CD8-positive, alpha-beta memory T cell (primary cell): ENCODE measurements at places on chromosomes 7 and 10. TPM values are rescaled to one million over a fixed set of nuclear protein-coding genes. Genes with fewer than 3 reads are reported as not detected.

GRCh38 chr10:132129431-132129830 lies 57.3 kb upstream of the DPYSL4 start:
- no peak for DNase-seq

- DNase-seq, result no peak
These were observed 148.0 kb downstream of the GALNT11 start for GRCh38 chr7:152173372-152174070.

- no peak for DNase-seq
These were observed 193.7 kb upstream of the CSTF2T start for GRCh38 chr10:51892965-51893658.

PPP1R9A gene
- polyA plus RNA-seq, result not detected

STEAP1 gene
- polyA plus RNA-seq, result not detected

DNA sequence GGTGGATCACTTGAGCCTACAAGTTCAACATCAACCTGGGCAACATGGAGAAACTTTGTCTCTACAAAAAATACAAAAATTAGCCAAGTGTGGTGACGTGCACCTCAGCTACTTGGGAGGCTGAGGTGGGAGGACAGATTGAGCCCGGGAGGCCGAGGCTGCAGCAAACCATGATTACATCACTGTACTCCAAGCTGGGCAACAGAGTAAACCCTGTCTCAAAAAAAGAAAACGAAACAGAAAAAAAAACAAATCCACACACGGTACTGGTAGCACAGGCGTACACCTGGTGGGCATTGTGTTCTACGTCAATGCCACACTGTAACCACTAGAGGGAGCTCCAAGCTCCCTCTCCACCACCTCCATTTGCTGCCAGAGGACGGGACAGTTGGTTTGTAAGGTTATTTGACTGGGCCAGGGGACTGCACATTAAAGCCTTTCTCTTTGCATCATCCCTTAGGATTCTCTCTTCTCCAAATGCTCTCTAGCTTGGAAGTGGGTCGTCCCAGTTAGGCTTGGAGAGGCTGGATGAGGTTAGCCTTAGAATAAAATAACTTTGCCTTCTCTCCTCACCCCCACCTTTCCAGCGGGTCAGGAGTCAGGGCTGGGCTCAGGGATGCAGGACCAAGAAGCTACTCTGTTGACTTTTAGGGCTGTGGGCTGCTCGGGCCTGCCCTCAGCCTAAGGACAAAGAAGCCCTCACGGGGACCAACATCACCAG lies 130.8 kb downstream of the SORBS1 start:
- peak; percentile 28 for DNase-seq

DNA sequence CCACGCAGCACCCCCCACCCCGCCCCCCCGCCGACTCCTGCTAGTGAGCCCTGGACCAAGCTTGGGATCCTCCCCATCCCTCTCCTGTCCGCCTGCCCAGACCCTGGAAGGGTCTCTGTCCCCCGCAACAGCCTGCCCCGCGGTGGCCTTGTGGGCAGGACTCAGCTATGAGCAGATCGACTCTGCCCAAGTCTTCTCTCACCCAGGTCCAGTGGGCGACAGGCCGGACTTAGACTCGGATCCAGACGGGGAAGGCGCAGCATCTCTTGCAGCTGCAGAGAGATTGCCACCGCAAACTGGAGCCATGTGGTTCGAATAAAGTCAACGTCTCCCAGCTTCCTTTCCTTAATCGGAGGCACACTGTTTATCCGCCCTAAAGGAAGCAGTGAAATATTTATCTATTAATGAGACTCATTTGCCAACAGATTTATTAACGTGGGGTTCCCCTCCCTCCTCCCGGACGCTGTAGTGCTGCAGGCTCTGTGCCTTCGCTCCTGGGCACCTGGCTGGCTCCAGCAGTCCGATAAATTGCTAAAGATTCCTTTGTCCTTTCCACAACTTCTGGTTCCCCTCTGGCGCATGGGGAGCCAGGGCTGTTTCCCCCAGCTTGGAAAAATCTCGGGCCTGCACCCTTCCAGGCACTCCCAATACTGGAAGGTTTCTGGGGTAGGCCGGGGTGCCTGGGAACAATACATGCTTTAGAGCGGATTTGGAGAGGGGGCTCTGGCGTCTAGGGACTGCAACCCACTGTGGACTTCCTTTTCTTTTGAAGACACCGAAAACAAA lies 634 bp upstream of the HOXA7 start:
- no peak for DNase-seq

MYO3A gene
- polyA plus RNA-seq, result not detected

GRCh38 chr10:55329796-55330195 lies 528.8 kb upstream of the PCDH15 start:
- no peak for DNase-seq

PNLIPRP2 gene
- polyA plus RNA-seq, result not detected

ATOH7 gene
- polyA plus RNA-seq, result not detected

- no peak for DNase-seq
These were observed 109.3 kb downstream of the UBE2H start for GRCh38 chr7:129843365-129843898.

RPEL1 gene
- polyA plus RNA-seq, result not detected

DNA sequence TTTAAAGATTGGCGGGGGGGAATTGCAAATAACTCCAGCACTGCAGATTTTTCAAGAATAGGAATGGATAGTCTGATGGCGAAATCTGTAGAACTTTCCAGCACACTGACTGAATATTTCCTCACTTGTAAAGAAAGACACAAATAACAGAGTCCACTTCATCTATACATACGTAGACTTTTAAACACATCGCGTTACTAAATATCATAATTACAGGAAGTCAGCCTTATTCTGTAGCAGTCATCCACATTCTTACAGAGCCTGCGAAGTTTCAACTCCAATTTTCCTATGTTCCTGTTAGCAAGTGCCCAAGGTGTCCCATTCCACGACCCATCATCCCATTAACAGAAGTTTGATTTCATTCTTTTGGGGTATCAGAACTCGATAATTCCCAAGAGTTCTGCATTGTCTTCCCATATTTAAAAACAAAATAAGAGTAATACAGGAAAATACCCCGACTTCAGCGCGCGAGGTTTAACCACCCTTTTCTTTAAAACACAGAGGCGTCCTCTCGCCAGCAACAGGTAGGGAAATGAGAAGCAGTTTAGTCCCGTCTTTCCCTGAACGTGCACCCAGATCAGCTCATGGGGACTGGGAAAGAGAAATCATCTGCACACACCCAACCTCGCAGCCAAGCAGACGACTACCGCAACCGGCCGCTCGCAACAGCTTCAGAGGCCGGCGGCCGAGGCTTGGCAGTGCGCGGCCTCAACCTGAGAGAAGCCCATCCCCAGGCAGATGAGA lies 880 bp downstream of the HERC4 start:
- DNase-seq, result no peak

GRCh38 chr7:149489391-149490024 lies 8.1 kb downstream of the ZNF746 start:
- no peak for DNase-seq

DNA sequence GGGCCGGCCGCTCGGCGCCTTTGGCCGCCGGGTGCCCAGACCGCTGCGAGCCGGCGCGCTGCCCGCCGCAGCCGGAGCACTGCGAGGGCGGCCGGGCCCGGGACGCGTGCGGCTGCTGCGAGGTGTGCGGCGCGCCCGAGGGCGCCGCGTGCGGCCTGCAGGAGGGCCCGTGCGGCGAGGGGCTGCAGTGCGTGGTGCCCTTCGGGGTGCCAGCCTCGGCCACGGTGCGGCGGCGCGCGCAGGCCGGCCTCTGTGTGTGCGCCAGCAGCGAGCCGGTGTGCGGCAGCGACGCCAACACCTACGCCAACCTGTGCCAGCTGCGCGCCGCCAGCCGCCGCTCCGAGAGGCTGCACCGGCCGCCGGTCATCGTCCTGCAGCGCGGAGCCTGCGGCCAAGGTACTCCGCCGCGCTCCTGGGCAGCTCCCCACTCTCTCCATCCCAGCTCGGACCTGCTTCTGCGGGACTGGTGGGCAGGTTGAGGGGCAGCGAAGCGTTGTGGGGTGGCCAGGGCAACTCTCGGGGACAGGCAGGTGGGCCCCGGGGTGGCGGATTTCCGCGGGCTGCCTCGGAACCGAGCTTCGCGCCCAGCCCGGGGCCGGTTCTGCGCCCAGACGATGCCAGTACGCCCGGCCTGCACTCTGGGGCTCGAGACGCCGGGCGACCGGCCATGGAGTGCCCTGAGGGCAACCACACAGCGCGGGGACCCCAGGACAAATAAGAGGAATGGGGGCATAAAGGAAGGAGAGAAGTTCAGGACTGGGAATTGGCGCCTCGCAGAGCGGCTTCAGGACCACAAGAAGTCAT lies 578 bp downstream of the HTRA1 start:
- no peak for DNase-seq

GRCh38 chr10:11192304-11193000 lies 174.8 kb downstream of the CELF2 start:
- DNase-seq, result no peak

DNA sequence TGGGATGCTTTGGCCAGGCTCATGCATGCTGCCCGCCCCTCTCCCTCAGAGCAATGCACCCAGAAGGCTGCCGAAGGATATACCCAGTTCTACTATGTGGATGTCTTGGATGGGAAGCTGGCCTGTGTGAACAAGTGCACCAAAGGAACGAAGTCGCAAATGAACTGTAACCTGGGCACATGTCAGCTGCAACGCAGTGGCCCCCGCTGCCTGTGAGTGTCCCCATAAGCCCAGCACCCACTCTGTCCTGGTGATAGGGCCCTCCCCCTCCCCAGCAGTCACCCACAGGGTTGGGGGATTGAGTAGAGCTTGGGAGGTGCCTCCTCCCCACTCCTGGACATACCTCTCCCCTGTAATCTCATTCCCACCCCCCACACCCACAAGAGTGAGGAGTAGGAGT lies 7.0 kb upstream of the MUC17 start:
- no peak for DNase-seq

DNA sequence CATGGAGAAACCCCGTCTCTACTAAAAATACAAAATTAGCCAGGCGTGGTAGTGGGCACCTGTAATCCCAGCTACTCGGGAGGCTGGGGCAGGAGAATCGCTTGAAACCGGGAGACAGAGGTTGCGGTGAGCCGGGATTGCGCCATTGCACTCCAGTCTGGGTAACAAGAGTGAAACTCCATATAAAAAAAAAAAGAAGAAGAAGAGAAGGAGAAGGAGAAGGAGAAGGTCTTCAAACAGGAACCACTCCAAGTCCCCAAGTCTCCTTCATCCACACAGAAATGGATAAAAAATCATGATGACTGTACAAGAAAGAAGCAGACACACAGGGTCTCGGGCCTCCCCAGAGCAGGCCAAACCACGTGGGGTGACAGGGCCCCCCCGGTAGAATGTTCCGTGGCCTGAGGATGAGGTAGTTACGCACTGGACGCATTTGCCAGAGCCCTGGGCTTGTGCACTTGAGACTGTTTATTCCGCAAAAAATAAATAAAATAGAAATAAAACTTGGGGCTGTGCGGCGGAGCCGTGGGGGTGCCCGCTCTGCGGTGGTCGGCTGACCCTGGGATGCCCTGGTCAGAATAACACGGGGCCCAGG lies 15.8 kb downstream of the VENTX start:
- DNase-seq, result no peak

SAMD8 gene
- polyA plus RNA-seq, result 5.9 TPM

DNA sequence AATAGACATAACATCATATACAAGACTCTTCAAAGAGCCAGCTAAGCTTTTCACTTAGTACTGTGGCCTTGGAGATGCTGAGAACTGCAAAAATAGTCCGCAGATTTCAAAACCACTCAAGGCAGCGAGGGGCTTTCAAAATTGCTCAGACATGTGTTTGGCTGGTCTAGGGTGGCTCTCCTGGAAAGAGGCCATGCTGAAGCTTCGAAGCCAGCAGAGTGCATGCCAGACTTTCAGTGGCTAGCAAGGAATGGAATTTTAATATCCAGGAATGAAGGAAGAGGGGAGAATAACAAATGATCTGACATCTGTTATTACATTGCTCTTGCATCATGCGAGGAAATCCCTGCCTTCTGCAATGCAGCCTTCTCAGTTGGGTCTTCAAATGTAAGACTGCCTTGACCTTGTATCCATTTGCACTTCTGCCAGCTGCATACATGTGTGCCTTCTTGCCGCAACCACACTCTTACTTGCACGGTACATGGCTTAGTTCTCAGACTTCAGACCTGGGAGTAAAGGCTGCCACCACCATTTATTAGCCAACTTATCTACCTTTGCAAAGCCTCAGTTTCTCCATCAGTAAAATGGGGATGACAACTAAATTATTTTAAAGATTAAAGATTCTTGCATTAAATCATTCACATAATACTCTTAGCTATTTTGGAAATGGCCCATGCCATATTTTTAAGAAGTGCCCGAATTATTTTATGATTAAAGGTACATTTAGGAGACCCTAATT lies 55.9 kb downstream of the ITIH5 start:
- DNase-seq, result no peak

CABCOCO1 gene
- polyA plus RNA-seq, result not detected

TAS2R41 gene
- polyA plus RNA-seq, result not detected

DNA sequence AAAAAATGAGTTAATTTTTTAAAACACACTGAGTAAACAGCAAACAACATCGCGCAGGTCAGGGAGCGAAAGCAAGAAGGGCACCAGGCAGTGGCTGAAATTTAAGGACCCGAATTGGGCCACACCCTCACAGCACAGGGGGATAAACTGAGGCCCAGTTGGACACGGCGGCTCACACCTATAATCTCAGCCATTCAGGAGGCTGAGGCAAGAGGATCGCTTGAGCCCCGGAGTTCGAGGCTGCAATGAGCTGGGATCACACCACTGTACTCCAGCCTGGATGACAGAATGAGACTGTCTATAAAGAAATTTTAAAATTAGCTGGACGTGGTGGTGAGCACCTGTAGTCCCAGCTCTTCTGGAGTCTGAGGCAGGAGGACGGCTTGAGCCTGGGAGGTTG lies 69.6 kb downstream of the PDGFA start:
- peak; percentile 31 for DNase-seq

PTPN12 gene
- polyA plus RNA-seq, result 4.8 TPM

- DNase-seq, result no peak
These were observed 38.7 kb downstream of the PLXNA4 start for GRCh38 chr7:132537456-132538145.

- no peak for DNase-seq
These were observed 257.9 kb downstream of the PRPF18 start for GRCh38 chr10:13844651-13845050.

FGF8 gene
- not detected for polyA plus RNA-seq

FGL2 gene
- 4.1 TPM for polyA plus RNA-seq

MRC1 gene
- polyA plus RNA-seq, result not detected

ANKRD2 gene
- polyA plus RNA-seq, result not detected

ZNF680 gene
- 9.4 TPM for polyA plus RNA-seq

DNA sequence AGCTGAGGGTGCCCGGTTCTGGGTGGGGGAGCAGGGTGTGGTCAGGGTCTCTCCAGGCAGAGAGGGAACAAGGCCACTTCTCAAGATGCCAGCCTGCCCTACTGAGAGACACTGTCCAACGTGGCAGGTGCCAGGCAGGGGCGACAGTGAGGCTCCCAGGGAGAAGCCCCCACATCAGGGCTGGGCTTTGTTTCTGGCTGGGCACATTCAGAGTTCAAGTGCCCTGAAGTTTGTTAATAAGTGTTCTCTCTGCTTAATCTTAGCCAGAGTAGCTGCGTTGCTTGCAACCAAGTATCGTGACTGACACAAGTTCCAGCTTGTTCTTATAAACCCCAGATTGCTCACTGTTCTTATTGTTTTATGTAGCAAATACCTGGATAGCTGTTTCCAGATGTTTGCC lies 21.8 kb downstream of the FOXL3 start:
- DNase-seq, result no peak

- no peak for DNase-seq
These were observed 138.0 kb downstream of the SRPK2 start for GRCh38 chr7:105250706-105251105.
